Thyroid gland (tissue), 4 donors: ENCODE measurements at places on chromosomes 2 and 18.

- no peak for DNase-seq
Measured at GRCh38 chr2:132373391-132374135, 43.0 kb upstream of the GPR39 start.

- peak; percentile 64 for DNase-seq
Measured at GRCh38 chr2:61356261-61356957, 114.5 kb downstream of the USP34 start.

- no peak for DNase-seq
Measured at GRCh38 chr18:3148930-3149535, 70.7 kb downstream of the MYOM1 start.

GRCh38 chr2:104428155-104428554 lies 425.8 kb upstream of the POU3F3 start:
- no peak for DNase-seq

GRCh38 chr2:120919771-120920453 lies 184.2 kb downstream of the GLI2 start:
- DNase-seq = peak; percentile 33
